ENCODE measurements at places on chromosomes 12 and 14.

DNA sequence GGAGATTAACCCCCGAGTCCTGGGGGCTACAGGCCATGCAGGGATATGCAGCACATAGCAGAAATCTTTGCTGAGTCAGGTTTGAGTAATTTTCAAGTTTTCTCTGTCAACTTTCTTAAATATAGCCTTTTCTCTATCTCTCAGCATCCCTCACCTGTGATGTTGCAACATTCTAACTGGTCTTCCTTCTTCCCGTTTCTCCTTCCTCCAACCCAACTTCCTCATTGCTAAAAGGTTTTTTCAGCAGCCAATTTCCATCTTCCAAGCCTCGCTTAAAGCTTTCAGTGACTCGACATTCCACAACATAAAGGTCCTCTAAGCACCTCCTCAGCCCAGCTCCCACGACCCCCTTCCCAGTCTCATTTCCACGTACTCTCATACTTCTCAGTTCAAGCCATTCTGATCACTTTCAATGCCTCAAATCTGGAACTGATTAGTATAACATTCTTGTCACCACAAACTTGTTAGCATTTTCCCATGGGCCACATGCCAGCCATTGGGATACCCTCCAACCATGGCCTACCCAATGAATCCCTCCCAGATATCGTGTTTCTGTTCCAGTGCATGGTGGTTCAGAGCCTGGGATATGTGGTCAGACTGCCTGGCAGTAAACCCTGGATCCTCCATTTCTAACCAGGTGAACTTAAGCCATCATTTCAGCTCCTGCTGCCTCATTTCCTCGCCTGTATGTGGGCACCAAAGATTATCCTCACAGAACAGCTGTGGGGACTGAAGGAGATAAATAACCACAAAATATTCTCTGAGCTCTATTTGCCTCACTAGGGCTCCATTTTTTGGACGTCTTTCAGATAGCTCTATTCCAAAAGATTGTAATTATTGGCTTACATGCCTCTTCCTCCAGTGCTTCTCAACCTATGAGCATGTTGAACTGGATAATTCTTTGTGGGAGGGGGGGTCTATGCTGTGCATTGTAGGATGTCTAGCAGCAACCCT lies 65.8 kb downstream of the KCNK10 start:
- DNase-seq: no peak

DNA sequence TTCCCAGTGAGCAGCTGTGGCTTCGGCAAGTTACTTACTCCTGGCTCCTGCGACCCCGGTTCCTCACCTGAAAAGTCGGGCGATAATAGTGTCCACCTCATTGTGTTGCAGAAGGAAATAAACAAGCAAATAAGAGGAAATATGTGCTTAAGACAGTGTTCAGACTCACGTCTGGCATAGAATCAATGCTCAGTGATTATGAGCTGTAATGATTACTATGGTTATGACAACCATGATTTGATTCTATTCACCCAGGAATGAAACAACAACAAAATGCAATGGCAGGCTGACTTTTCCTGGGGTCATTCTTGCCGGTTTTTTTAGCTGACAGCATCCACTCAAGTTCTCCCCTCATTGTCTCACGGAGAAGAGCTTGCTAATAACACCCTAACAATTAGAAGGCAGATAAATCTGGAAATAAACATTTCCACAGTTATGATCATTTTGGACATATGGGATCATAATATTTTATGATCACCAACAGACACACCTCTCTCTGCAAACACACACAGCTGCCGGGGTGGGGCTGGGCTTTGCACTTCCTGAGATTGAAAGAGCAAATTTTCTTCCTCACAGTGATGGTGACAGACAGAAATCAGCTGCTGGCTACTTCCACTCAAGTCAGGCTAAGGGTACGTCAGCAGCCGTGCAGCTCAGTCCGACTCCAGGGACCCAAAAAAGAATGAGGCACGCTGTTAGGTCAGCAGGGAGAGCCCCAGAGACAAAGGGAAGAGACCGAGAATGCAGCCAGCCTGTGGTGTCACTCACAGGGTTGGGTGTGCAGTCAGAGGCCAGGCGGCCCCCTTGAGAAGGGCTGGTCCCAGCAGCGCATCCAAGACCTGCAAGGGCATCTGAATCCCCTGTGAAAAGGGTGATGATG lies 158.0 kb downstream of the RIMBP2 start:
- DNase-seq: no peak

- no peak for DNase-seq
Observed at GRCh38 chr14:100741966-100742365, 15.3 kb downstream of the DLK1 start.

- no peak for DNase-seq
Observed at GRCh38 chr14:104321088-104321801, 182.9 kb downstream of the KIF26A start.

GRCh38 chr14:67994531-67994930 lies 175.0 kb downstream of the RAD51B start:
- DNase-seq: no peak

GRCh38 chr12:62375603-62376002 lies 91.0 kb upstream of the MON2 start:
- no peak for DNase-seq
